Left renal cortex interstitium (tissue), 4 donors: ENCODE measurements at places on chromosomes 16 and 17.

- no peak for DNase-seq
These were observed 1.1 kb upstream of the PLEKHG4 start for GRCh38 chr16:67277999-67278772.

DNA sequence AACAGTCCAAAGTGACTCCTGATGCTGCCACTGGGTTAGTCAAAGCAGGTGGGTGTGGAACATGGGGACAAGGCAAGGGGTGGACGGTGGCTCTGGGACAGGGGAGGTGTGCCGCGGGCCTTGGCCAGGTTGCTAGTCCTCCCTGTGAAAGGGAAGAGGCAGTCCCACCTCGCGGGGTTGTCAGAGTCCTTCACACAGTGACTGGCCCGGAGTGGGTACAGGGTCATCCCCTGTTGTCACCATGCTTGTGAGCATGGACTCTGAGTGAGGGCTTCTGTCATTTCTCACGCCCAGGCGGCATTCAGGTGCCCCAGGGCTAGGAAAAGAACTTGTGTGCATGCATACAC lies 3.1 kb upstream of the ZNF469 start:
- no peak for DNase-seq

DNA sequence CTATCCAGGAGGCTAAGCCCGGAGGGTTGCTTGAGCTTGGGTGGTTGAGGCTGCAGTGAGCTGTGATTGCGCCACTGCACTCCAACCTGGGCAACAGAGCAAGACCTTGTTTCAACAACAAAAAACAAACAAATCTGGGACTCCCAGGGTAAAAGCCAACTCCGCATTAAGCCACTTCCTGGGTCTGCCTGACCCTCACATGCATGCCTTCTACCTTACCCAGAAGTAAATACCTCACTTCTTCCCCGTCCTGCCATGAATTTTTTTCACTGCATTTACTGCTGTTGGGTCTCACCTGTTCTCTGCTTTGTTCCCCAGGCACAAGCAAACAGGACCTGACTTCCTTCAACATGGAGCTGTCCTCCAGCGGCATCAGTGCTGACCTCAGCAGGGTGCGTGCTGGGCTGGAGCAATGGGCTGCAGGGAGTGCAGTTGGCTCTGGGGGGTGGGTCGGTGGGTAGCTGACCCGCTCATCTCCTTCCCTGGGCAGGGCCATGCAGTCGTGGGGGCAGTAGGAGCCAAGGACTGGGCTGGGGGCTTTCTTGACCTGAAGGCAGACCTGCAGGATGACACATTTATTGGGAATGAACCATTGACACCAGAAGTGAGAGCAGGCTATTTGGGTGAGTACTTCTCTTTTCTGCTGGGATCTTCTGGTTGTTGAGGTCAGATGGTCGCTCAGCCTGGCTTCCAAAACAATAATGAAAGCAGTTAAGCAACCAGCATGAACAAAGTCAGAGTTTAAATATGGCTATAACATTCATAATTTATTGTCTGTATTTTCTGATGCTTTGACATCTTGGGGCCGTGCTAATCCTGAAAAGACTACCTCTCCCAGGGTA lies 16.4 kb downstream of the ITGAL start:
- no peak for DNase-seq

GRCh38 chr16:9713907-9714306 lies 468.3 kb downstream of the GRIN2A start:
- DNase-seq, result no peak

DNA sequence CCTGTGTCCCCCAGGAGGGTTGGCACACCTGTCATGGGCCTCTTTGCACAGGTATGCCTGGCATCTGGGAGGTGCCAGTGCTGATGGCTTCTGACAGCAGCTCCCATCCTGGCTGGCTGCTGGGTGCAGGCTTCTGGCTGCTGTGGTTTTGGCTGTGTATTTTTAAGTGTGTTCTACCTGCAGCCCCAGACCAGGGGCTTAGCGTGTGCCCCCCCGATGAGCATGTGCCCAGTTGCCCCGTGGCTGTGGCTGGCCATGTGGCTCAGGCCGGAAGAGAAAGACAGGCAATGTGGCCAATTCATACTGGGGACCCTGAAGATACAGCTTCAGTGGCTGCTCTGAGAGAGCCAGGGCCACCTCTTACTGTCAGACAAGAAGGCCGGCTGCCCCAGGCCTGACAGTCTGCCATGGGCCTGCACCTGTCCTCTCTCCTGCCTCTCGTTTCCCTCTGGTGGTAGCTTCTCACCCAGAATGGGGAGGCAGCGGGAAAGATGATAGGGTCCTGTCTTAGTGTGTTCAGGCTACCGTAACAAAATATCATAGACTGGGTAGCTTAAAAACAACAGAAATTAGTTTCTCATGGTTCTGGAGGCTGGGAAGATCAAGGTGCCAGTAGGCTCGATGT lies 37.6 kb upstream of the LGALS9 start:
- DNase-seq, result no peak

- no peak for DNase-seq
These were observed 290.4 kb downstream of the HS3ST3A1 start for GRCh38 chr17:13311306-13311705.

- DNase-seq, result no peak
These were observed 41.5 kb downstream of the CYB5B start for GRCh38 chr16:69465881-69466280.

GRCh38 chr17:18144855-18145254 lies 36.3 kb downstream of the MYO15A start:
- no peak for DNase-seq

- no peak for DNase-seq
These were observed 89.9 kb downstream of the NDE1 start for GRCh38 chr16:15739950-15740349.

DNA sequence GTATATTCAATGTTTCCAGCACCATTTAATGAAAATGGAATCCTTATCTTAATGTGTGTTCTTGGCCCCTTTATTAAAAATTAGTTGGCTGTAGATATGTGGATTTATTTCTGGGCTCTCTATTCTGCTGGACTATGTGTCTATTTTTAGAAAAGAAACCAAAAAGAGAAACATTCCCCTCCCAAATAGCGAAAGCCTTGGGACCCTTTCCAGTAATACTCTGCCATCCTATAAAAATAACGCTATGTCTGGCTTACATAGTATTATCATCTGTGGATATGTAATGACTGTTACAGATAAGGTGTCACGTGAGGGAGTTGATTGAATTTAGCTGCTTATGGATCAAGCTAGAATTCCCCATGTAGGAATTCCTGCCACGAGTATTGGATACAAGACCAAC lies 279.3 kb upstream of the KIF2B start:
- no peak for DNase-seq

DNA sequence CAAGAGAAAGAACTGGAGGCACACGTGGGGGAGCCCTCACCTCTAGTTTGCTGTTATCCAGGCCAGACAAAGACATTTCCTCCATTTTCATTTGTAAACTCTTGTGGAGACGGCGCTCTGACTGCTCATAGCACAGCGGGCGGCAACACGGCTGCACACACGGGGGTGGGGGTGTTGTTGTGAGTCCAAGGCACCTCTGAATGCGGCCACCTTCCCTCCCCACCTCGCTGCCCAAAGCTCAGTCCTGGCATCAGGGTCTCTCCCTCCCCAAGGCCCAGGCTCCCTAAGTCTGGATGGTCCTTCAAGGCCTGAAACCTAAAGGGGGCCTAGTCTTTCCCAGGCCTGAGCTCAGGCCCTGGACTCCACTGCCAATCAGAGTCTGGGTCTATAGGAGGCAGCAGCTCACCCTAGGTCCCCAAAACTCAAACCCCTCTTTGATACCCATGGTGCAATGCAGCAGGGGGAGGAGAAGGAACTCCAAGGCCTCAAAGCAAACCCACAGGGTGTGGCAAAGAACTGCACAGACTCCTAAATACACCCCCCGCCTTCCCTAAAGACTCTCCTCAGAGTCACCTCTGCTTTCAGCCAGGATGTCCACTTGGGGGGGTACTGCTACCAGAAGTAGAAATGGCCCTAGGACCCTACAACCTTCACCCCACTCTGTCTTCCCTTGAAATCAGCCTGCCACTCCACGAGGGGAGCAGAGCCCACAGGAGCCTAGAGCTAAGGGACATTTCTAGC lies 1.5 kb downstream of the ATXN7L3 start:
- no peak for DNase-seq

- no peak for DNase-seq
These were observed 63.9 kb downstream of the KNOP1 start for GRCh38 chr16:19654147-19654546.

DNA sequence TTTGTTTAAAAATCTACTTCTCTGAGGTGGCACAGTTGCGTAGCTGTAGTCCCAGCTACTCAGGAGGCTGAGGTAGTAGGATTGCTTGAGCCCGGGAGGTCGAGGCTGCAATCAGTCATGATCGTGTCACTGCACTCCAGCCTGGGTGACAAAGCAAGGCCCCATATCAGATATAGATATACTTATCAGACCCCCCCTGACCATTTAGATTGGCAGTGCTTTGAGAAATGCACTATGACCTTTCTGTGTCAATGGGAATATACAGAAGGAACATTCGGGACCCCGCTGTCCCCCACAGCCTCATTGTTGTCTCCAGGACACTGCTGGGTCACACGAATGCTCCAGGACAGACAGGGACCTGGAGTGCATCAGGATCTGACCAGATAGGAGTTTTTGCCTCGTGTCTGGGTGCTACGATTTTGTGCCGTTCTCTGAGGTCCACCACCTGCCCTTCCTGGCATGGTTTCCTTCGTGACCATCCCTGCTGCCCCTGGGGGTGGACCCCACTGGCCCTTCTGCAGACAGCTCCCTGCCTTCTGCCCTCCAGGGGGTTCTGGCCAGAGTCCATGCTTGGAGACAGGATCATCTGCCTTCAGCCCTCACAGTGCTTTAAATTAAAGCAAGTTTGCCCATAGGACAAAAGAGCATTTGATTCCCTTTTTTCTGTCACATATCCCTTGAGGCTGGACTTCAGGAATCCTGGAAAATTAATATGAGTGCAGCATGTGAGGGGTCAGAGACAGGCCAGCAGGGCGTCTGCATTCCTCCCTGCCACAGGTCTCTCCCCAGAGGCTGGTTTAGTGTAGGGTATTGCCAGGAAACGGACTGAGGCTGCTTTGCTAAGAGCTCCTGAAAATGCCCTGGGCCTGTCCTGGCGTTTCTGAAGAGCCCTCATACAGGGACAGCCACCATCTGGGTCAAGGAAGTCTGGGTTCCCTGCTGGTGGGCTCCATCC lies 19.3 kb downstream of the PLD6 start:
- no peak for DNase-seq

- DNase-seq, result no peak
These were observed 10.3 kb downstream of the TNRC6C start for GRCh38 chr17:77968788-77969187.

DNA sequence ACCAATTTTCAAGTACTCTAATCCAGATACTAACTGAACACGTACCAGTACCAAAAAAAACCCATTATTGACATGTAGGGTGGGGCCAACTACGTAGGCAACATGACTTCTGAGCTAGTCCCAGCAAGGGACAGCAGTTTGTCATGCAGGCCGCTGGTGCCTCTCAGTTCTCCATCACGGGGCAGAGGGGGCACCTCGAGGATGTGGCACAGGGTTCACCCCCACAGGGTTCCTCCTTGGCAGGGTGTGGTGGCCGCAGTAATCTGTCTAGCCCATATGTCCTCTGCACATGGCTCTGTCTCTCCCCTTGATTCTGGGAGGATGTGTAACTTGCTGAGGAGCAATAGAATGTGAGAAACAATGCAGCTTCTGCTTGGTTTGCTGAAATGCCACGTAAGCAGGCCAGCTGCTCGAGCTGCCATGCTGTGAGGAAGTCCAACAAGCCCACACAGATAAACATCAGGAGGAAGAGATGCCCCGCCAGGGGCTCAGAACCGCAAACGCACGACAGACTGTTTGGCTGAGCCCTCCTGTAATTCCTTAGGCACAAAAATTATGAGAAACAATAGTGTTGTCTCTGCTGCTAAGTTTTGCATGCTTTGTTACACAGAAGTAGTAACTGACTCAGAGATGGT lies 62.4 kb downstream of the NT5M start:
- DNase-seq, result no peak

DNA sequence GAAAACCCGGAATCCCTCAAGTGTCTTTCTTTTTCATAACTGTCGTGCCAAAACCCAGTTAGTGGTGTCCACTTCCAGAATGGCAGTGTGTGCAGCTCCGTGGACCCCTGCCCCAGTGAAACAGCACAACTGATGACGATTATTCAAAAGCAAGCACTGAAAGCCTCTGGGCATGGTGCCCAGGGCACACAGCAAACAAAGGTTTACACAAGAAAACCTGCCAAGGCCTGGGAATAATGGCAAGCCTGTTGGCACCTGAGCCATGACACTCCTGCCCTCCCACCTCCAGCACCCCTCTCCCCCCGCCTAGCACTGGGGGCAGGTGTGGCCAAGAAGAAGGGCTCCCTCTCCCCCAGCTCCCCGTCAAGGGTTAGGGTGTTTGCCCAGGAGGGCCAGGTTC lies 2.8 kb downstream of the PKMYT1 start:
- DNase-seq, result no peak

DNA sequence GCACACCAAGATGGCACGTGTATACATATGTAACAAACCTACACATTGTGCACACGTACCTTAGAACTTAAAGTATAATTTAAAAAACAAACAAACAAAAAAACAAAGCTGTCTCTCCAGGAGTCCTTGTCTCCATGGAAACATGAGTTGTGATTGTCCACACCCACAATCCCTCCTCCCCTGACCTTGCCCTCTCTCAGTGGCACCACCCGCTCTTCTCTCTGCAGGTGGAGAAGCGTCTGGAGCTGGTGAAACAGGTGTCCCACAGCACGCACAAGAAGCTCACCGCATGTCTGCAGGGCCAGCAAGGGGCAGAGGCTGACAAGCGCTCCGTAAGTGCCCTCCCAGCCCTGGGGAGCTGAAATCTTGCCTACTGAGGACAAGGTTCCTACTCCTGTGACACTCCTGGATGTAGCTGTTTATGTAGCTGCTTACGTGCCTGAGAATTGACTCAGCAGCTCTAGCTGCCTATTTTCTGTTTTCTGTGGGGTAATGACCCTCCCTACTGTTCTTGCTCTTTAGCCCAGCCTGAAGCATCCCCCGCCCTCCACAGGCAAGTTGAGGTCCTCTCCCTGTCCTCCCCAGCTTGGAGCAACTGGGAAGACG lies 107.0 kb downstream of the ARHGAP44 start:
- no peak for DNase-seq

DNA sequence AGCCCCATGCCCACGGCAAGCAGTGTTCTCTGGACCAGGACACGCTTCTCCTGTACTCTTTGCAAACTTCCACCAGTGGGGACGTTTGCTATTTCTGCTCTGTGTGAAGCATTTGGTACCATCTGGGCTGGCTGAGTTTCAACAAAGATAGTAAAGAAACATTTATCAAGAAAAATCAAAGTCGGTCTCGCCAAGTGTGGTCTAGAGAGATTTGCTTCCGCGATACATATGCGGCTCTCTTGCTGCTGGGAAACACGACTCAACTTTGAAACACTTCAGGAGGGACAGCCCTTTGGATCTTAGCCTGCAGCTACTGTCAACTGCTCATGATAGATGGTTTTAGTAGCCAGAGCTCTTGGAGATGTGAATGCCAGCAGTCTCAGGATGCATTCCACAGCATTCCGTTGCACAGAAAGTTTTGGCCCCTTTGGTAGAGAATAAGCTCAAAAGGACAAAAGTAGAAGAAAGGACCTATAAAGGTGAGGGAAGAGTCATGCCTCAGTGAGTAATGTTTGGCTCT lies 168.2 kb upstream of the CACNG3 start:
- DNase-seq, result no peak

GRCh38 chr16:782258-782657 lies 5.9 kb downstream of the RPUSD1 start:
- no peak for DNase-seq
